NCI-H1417 treated with DMSO at 0.1 percent for 48 hours (cell line): ENCODE measurements at places on chromosomes 11 and 22.

- DNase-seq: peak; percentile 20
Measured at GRCh38 chr11:92227959-92228935, 3.6 kb downstream of the FAT3 start.

- DNase-seq: no peak
Measured at GRCh38 chr11:2558397-2558796, 113.6 kb downstream of the KCNQ1 start.

DNA sequence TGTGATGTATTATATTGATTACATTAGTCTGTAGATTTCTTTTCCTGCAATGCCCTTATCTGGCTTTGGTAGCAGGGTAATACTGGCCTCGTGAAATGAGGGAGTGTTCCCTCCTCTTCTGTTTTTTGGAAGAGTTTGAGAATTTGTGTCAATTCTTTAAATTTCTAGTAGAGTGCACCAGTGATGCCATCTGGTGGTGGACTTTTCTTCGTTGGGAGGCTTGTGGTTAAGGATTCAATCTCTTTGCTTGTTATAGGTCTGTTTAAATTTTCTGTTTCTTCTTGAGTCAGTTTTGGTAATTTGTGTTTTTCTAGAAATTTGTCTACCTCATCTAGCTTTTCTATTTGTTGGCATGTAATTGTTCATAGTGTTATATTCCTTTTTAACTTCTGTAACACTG is 18.9 kb downstream of the SHANK3 start:
- no peak for DNase-seq

- no peak for DNase-seq
Measured at GRCh38 chr22:46297151-46297812, 612 bp downstream of the GTSE1 start.

DNA sequence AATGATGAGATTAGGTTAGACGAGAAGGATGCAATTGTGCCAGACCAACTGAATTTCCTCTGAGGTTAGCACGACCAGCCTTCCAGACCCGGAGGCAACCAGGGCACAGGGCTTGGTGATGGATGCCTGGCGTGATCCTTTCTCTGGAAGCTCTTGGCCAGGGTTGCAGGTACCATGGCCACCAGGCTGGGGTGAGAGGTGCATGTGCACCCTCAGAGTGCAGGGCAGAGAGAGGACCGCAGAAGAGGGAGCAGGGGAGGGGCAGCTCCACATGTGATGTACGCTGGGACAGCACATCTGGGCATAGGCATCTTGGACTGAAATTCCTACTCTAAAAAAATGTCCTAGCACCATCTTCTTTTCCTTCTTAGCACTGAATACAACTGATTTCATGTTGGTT is 10.9 kb downstream of the KCNJ1 start:
- DNase-seq: no peak
